ENCODE measurements at places on chromosomes 2 and 18.

DNA sequence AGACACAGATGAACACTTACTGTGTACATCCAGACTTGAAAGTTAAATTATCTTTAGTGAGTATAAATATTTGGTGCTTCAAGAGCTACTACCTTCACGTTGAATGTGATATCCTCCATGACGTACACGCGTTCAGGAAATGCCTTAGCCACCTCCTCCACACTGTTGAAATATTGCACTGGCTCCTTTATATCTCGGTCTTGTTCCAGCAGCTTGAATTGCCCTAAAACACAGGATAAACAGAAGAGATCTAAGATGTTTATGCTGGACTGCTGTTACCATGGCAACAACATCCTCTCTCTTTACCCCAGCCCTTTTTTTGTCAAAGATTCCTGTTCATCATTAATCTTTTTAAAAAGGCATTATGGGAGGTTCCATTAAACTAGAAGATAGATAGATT, 120.3 kb downstream of the MEP1B start:
- DNase-seq, result no peak

DNA sequence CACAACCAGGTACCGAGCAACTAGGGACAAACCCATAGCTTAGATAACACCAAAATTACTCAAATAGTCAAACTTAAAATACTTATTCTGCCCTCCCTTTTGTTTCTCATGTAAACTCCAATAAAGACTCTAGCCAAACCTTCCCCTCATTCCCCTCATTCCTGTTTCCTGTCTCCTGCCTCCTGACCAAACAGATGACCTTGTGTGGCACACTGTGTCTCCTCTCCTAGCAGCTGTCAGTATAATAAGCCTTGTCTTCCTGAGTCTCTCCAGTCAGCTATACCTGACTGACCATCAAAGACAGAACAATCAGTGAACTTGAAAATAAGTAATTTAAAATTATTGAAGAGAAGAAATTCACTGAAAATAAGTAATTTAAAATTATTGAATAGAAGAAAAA, 14.3 kb downstream of the SULT1C4 start:
- no peak for DNase-seq

DNA sequence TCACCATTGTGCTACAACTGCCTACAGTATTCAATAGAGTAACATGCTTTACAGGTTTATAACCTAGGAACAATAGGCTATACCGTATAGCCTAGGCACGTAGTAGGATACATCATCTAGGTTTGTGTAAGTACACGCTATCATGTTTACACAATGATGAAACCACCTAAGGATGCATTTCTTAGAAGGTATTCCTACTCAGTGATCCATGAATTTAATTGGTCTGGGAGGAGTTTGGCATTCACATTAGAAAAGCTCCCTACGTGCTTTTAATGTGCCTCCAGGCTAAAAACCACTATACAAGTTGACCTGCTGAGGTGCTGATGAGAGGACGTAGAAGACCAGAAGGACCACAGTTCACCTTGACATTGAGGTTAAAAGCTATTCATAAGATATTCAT, 154.5 kb upstream of the LRRTM1 start:
- no peak for DNase-seq

DNA sequence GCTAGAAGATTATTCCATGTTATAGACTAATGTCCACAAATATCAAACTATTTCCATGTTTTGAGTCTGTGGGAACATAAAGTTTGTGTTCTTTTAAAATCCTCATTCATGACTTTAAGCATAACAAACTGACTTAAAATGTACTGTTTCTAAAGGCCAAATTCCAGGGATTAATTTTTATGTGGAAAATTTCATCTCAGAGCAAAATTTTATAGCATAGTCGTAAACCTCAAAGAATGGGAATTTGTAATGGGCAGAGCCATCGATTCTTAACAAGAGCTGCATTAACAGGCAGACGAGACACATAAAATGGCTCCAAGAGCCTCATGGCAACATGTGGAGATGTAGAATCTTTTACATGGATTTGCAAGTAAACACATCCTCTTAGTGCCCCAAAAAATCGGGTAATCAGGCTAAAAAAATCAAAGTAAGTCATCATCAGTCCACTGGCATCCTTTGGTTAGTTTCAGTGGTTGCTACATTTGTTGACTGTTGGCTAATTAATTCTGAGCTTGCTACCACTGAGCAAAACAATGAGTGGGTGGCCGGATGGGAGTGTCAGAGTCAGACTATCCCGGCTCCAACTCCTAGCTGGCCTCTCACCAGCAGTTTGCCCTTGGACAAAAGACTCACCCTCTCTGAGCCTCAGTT, 119.6 kb downstream of the FAM210A start:
- DNase-seq, result no peak

GRCh38 chr18:7619676-7620075, 52.6 kb downstream of the PTPRM start:
- no peak for DNase-seq

DNA sequence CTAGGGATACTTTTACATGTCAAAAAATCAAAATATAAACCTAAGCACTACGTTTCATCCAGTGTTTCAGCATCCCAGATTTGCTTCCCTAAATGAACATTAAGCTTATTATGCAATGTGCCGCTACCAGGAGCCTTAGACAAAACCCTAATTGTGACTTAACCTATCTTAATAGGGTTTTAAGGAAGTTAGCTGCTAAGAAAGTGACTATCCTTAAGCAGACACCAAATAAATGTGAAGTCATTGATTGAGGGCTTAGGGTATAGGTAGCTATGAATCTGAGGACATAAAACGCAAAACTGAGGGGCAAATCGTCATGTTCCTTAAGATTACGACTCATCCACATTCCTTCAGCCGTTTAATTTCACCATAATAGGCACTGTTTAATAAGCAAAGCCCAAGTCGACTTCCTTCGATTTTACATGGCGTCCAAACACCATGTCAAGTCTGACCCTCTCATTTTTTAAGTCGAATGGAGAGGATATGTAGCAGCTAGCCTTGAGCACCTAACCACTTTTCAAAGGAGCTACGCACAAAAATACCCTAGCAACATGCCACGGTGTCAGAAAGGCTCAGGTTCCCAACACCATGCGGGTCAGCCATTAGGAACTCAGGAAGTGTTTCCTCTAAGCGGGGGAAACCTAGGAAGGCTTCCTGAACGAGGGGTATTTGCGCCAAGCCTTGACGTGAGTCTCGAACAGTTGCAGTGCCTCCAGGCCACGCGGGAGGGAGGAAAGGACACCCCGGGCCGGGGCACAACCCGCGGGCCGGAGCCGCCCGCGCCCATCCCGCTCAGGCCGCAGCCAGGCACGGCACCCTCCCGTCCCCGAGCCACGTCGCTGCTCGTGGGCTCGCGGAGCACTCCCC, 1.0 kb downstream of the HDLBP start:
- peak; percentile 57 for DNase-seq

DNA sequence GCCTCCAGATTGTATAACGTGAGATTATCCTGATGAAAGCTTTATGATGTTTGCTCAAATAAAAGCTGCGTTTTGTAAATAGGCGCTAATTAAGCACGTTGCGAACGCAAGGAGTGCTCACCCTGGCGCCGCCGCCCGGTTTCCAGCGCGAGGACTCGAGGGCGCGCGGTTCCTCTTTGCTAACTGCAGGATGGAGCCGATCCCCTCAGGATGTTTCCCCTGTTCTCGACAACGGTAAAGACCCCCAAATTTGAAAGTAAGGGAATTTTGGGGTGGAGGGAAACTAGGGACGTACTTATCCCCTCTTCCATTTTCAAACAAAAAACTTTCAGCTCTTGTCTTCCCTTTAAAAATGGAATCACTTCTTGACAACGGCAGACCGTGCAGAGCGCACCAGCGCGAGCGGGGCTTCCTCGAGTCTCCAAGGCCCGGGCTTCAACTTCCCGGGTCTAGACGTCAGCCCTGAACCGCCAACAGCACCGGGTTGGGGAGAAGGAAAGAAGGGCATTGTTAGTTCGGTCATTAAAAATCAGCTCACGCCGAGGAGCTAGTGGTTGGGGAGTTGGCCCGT, 1.1 kb upstream of the GBX2 start:
- no peak for DNase-seq

DNA sequence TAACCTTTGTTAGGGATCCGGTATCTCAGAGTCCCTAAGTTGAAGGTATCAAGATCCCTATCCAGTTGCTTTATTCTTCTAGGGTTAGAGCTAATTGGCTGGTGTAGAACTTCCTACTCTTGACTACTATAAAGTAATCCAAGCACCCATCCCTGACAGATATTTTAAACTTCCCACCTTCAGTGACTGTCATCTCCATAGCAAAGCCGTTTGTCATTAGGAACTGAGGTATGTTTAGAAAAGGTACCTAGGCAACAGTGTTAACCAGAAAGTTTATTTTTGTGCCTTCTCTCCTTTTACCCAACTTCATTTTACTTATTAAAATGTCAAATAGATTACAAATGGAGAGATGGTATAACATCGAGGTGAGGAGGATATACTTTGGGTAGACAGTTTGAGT, 4.5 kb downstream of the FAM117B start:
- DNase-seq, result no peak

- no peak for DNase-seq
These were observed 332.0 kb downstream of the ZNF521 start for GRCh38 chr18:25019931-25020330.

DNA sequence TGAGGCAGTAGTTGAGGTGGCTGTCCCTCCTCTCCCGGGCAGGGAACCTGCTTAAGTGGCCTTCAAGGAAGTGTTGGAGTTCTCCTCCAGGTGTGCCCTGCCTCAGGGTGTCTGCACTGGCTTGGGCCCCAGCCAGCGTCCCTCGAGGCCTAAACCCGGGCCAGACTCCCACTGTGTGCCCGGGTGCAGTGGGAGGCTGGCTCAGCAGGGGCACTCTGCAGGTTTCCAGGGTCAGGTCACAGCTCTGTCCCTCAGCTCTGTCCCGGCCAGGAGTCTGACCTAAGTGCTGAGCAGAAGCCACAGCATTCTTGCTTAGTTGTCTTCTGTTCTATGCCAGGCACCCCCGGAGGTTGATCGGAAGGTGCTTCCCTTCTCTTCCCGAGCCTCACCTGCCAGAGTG, 69.0 kb upstream of the OTOS start:
- no peak for DNase-seq

DNA sequence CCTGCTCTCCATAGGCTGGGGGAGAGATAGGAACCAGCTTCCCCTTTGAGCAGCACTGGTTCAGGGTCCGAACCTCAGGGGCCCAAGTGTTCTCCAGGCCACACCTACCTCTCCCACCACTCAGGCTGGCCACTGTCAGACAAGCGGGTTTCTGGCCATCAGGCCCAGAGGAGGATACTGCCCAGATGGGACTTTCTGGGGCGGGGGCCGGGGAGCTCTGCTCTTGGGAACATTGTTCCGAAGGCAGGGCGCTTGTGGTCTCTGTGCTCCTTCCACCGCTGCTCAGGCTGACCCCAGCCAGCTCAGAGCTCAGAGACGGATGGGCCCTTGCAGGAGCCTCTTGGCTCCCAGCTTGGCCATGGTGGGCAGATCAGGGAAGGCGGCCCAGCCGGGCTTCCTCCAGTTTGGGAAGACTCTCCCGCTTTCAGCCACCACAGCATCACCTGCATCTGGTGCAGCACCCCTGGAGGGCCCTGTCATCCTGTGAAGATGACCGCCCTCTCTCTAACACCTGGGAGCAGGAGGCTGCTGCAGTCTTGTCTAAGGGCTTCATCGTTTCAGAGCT, 5.2 kb upstream of the TRAF3IP1 start:
- no peak for DNase-seq

GRCh38 chr2:20596193-20596972, 54.5 kb downstream of the HS1BP3 start:
- no peak for DNase-seq

DNA sequence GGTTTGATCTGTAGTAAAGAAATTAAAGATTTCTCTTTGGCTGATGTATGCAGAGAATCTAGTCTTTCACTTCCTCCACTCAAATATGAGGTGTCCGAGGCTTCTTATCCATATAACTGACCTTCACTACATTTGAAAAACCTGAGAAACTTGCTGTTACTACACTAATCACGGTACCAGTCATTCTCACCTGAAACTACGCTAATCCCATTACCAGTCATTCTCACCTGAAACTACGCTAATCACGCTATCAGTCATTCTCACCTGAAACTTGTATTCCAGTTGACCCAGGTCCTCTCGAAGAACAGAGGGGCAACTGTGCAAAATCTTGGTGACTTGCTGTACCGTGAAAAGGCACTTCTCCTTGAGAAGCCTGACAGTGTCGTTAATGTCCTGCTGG, 5.1 kb downstream of the MTERF4 start:
- DNase-seq, result no peak

DNA sequence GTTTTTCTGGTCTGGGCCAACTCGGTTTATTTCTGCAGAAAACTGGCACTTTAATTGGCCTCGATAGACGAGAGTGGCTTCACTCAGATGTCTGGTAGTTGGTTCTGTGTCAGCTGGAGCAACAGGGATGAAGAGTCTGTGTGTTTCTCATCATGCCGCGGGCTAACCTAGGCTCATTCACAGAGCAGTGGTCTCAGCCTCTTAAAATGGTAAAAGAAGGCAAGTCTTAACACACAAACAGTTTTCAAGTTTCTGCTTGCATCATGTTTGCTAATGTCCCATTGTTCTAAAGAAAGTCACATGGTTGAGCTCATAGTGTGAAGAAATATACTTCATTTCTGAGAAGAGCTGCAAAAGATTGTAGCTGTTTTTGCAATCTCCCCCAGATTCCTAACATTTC, 37.5 kb upstream of the ANXA4 start:
- DNase-seq, result peak; percentile 91

DNA sequence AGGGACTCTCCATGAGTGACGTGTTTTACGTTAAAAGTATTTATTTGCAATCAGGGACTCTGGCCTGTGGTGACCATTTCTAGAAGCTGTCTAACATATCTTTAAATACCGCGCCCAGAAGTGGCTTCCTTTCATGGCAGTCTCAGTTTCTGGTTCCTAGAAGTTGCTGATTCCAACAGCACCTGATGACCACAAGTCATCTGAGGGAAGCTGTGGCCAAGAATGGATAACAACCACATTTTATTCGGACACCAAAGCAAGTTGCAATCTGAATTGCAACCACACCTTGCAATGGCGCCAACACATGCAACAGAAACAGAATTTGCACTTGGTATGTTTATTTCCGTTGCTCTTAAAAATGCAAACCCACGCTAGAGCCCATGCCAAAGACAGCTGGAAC, 33.1 kb downstream of the MEX3C start:
- DNase-seq, result peak; percentile 15

DNA sequence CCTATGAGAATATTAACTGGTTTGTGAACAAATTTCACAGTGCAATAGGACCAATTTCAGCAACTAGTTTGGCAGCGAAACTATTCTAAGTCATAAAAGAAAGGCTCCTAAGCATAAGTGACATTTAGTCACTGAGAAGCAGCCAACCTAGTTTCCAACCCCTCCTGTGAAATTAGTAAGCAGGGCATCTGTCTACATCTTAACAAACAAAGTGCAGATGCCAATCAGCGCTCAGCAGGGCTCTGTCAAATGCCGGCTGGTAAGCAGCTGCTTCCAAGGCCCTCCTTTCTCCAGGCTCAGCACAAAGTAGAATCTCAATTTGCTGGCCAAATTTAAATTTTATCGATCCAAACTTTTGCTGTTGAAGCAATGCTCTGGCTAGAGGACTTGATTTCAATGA, 124.7 kb downstream of the ICOS start:
- DNase-seq, result no peak

- DNase-seq, result no peak
These were observed 33.4 kb downstream of the WDR43 start for GRCh38 chr2:28927878-28928277.
